ENCODE measurements at places on chromosomes 6 and 20. TPM values are rescaled to one million over a fixed set of nuclear protein-coding genes. Genes with fewer than 3 reads are reported as not detected.

- H3K4me1 ChIP-seq: no peaks in the 10 kb centered on the region
- H3K27ac ChIP-seq: no peak overlapping the region
- no peak overlapping the region for H3K4me3 ChIP-seq
- H3K27me3 ChIP-seq: peaks cover under 1% of the 10 kb centered on the region
- H3K36me3 ChIP-seq: no peaks in the 10 kb centered on the region
Observed at GRCh38 chr20:18837718-18838117, 24.1 kb downstream of the SCP2D1 start.

DNA sequence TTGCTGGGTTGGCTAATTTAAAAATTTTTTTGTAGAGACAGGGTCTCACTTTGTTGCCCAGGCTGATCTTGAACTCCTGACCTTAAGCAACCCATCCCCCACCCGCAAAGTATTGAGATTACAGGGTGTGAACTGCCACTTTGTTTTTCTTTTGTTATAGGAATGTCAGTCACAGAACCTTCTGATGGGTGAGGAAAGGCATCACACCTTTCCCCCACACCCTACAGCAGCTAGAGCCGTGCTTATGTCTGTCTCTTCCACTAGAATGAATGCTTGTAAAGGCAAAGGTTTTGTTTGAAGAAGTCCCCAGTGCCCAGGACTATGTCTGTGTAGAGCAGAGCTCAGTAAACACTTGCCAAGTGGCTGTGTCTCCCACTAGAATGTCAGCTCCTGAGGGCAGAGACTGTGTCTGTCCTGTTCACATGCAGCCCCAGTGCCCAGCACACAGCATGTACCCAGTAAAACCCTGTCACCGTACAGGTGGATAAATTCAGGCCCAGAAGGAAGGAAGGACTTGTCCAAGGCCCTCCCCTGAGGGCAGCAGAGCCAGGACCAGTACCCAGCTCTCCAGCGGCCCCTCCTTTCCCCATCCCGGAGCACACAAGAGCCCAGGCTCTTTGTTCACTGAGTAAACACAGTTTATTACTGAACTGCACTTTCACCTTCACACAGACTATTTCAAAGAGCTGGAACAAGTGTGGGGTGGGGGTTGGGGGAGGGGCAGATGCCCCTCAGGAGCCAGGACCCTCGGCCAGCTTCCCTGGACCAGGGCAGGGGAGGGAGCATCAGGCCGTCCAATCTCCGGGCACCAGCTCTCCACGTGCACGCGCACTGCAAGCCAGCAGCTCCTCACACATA is 26.4 kb downstream of the COX4I2 start:
- H3K4me1 ChIP-seq: peaks cover 49% of the 10 kb centered on the region
- H3K4me3 ChIP-seq: no peak overlapping the region
- no peaks in the 10 kb centered on the region for H3K27me3 ChIP-seq
- H3K27ac ChIP-seq: peak overlapping the region; percentile 50

DNA sequence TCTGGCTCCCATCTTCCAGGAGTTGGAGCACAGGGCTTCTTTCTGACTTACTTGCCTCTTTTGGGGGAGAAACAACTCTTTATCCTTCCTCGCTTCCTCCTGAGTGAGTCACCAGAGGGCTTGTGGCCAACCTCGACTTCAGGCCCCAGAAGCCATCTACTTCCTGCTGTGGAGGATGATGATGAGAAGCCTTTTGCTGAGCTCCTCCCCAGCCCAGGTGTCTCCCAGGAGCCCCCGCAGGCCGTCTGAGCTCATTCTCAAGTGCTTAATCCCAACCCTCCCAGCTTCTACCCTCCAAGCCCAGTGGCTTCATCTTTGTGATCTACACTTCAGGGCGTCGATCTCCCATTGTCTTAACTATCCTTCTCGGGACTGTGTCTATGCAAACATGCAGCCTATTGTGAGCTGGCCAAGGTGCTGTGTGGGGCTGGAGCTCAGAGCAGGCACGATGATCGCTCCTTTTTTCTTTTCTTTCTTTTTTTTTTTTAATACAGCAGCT is 27.9 kb downstream of the SDCBP2 start:
- no peaks in the 10 kb centered on the region for H3K27me3 ChIP-seq
- no peak overlapping the region for H3K27ac ChIP-seq
- no peak for DNase-seq
- no peak overlapping the region for H3K4me3 ChIP-seq
- peaks cover 17% of the 10 kb centered on the region for H3K36me3 ChIP-seq

- no peak overlapping the region for H3K4me3 ChIP-seq
- H3K27me3 ChIP-seq: no peaks in the 10 kb centered on the region
- peak overlapping the region; percentile 61 for H3K27ac ChIP-seq
- H3K36me3 ChIP-seq: no peaks in the 10 kb centered on the region
- DNase-seq: no peak
Observed at GRCh38 chr6:33627876-33628275, 6.8 kb downstream of the ITPR3 start.

- H3K36me3 ChIP-seq: no peaks in the 10 kb centered on the region
- H3K4me3 ChIP-seq: peak overlapping the region; percentile 46
- no peaks in the 10 kb centered on the region for H3K27me3 ChIP-seq
- no peak overlapping the region for H3K27ac ChIP-seq
Observed at GRCh38 chr20:62874964-62875344, 13.3 kb upstream of the TCFL5 start.

DNA sequence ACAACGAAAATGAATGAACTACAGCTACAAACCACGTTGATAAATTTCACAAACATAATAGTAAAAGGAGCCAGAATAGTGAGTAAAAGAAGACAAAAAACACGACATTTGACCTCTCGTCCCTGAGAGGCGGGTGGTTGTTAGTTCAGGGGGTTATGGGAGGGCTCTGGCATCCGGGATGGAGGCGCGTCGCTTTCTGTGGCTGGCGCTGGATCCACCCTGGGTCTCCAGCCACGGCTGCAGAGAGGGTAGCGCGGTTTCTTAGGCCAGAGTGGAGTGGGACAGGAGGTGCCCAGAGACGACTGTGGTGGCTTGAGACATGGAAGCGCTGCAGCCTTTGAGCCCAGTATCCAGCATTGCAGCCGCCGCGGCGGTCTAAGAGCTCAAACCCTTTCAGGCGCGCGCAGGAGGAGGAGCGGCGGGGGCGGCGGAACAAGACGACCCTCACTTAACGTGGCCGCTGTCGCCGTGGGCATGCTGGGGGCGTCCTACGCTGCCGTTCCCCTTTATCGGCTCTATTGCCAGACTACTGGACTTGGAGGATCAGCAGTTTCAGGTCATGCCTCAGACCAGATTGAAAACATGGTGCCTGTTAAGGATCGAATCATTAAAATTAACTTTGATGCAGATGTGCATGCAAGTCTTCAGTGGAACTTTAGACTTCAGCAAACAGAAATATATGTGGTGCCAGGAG is 3.7 kb upstream of the ZSCAN23 start:
- H3K27me3 ChIP-seq: peaks cover 32% of the 10 kb centered on the region
- no peak overlapping the region for H3K27ac ChIP-seq
- H3K36me3 ChIP-seq: no peaks in the 10 kb centered on the region
- H3K4me1 ChIP-seq: peaks cover 19% of the 10 kb centered on the region

GRCh38 chr6:34816635-34817301 is 24.9 kb downstream of the BLTP3A start:
- no peaks in the 10 kb centered on the region for H3K27me3 ChIP-seq
- no peak for DNase-seq
- H3K4me3 ChIP-seq: no peak overlapping the region
- peaks cover 14% of the 10 kb centered on the region for H3K4me1 ChIP-seq

GRCh38 chr6:156687789-156688619 is 89.2 kb upstream of the ARID1B start:
- H3K4me1 ChIP-seq: peaks cover 19% of the 10 kb centered on the region
- H3K4me3 ChIP-seq: peak overlapping the region; percentile 79
- no peaks in the 10 kb centered on the region for H3K27me3 ChIP-seq

DNA sequence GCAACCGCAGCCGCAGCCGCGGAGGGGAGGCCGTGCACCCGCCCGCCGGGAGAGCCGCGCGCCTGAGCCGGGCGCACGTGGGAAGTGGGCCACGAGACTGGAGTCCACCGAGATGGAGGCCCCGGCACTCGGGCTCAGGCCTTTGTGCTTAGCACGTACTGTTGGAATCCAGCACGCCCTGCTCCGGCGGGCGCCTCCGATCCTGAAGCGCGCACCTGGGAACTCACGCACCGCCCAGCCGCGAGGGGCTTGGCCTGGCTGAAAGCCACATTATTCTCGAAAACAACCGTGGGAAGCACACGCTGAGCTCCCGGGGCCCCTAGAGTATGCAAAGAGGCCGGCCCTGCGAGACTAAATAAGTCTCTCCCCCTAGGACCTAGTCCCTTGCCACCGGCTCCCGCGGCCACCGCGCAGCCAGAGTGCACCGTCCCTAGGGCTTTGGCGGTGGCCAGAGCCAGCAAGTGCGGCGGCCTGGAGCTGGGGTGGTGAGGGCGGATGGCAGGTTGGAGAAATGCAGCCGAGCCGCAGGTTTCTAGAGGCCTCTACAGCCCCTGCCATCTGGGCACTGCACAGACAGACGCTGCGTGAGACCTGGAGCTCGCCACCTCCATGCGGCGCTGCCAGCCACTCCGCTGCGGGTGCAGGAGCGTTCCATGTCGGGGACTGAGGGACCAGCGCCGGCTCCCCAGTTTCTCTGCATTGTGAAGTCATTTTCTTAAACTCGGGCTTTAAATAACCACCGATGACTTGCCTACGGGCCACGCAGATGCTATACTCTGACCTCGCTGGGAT is 42.0 kb upstream of the LY86 start:
- no peaks in the 10 kb centered on the region for H3K36me3 ChIP-seq
- H3K27ac ChIP-seq: no peak overlapping the region
- H3K4me3 ChIP-seq: peak overlapping the region; percentile 63
- peak; percentile 85 for DNase-seq
- peaks cover 4% of the 10 kb centered on the region for H3K4me1 ChIP-seq

Gene CST7
- total RNA-seq: not detected
